Muscle of back (tissue), 13 donors: ENCODE measurements at places on chromosomes 3 and 15.

DNA sequence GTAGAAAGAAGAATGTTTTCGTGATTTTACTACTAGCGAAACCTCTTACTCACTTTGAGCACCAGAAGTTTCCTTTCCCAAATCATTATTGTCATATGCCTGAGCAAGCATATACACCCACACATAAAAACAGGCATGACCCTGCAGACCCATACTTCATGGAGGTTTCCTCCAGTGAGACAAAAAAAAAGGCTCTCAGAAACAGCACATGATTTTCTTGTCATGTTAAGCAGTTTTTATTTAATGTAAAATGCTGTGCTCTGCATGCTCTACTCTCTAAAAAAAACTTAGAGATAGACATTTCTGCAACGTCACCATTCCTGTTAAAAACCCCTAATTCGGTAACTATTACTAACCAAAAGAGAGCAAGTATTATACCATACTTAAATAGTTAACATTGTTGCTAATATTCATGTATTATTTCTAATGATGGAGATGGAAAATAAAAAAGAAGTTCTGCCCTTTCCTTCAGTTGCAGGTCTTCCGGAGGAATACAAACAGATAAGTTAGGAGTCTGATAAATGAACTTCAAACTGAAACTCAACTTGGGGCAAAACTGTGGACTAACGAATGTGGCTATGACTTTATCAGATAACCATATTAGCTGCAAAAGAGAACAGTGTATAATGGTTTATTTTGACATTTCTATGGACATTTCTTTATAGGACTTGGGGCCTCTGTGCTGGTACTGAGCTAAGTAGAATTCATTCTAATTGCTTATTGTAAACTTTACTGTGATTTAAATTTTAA is 15.9 kb downstream of the CD200R1 start:
- DNase-seq: no peak

- no peak for DNase-seq
These were observed 144.6 kb downstream of the DUT start for GRCh38 chr15:48475600-48476395.

DNA sequence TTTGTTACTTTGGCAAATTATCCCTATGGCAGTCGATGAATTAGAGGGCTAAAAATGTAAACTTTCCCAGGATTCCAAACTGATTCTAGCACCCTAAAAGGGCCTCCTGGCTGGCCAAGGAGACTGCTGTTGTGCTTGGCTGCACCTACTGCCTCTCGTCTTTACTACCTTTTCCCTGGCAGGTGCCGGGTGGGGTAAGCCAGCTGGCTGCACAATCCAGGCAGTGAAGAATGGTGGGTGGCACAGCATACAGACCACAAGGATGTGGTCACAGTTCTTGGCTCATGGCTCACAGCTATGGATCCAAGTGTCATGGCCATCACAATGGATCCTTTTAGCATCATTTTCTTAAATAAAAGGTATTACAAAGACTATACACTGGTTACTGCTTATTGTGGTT is 20.7 kb upstream of the SLC25A26 start:
- DNase-seq: no peak

GRCh38 chr15:38878926-38879325 is 314.3 kb upstream of the RASGRP1 start:
- DNase-seq: no peak

DNA sequence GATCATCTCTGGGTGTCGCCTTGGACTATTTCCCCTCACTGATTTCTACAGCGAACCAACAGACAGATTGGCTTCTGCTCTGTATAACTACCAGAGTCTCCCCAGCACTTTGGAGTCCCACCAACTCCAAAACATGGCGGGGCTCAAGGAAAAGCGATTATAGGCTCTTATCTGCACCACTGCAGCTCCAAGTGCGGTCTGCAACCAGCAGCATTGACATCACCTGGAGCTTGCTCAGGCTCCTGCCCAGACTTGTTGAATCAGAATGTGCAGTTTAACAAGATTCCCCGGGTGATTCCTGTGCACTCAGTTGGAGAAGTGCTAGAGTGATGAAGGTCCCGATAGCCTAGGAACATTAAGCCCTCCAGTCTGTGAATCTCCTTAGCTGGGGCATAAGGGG is 9.0 kb downstream of the CCK start:
- DNase-seq: no peak

DNA sequence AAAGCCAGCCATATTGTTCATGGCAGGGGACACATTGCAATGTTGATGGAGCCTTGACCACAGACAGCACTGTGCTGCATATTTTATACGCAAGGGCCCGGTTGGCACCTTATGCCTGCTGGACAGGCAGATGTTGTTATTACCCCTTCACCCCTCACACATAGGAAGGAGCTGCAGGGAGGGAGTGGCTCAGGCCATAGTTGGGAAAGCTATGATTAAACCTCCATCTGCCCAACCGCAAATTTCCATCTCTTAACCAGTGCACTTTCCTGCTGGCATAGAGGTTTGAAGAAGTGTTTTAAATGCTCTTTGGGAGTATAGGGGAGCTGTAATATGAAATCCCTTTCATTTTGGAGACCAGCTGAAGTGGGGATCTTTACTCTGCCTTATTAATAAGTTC is 224.7 kb downstream of the CACNA2D3 start:
- DNase-seq: no peak
